Pons (tissue), 1 donor: ENCODE measurements at places on chromosomes 11 and 22.
A peak's percentile ranks its signal among the peaks of the same experiment; 100 is the strongest.

GRCh38 chr11:121741761-121742361 lies 289.1 kb upstream of the SORL1-AS1 start:
- peak; percentile 89 for DNase-seq

- DNase-seq: no peak
Observed at GRCh38 chr11:37474889-37475288, 876.9 kb upstream of the RAG2 start.

GRCh38 chr11:68383976-68384501 lies 71.6 kb downstream of the LRP5 start:
- DNase-seq: peak; percentile 45

GRCh38 chr11:78929207-78929905 lies 354.7 kb upstream of the NARS2 start:
- no peak for DNase-seq

- no peak for DNase-seq
Observed at GRCh38 chr11:126384449-126385070, 29.1 kb downstream of the ST3GAL4 start.

DNA sequence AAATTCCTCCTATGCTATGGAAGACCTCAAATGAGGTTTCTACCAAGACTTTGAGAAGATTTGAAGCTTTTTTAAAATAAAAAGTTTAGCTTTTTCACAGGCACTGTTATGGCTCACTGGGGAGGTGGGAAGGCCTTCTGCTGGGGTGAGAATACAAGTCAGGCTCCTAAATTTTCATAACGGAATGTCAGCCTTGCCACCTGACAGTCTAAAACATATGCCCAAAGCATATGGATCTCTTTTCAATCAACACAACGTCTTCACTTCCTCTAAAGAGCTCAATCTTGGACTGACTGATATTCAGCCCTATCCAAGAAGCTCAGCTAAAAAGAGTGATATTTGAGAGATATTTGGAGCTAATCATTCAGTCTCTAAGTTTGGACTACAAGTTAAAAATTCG lies 57.1 kb upstream of the LIN7C start:
- no peak for DNase-seq

DNA sequence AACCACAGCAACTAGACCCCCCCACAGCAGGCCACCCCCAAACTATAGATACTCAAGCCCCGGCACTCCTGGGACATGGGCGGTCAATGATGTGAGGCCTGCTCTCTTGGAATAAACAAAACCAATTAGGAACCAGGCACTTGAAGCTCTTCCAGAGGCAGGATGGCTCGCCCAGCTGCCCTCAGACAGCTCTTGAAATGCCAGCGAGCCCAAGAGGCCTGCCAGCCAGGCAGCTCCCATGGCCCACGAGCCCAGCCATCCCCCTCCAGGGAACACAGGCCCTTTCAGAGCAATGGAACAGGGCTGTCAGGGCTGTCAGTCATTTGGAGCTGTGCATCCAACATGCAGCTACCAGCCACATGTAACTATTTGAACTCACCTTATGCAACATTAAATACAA lies 34.0 kb upstream of the TFIP11 start:
- no peak for DNase-seq

GRCh38 chr22:24410110-24410856 lies 17.1 kb upstream of the ADORA2A start:
- DNase-seq: no peak

DNA sequence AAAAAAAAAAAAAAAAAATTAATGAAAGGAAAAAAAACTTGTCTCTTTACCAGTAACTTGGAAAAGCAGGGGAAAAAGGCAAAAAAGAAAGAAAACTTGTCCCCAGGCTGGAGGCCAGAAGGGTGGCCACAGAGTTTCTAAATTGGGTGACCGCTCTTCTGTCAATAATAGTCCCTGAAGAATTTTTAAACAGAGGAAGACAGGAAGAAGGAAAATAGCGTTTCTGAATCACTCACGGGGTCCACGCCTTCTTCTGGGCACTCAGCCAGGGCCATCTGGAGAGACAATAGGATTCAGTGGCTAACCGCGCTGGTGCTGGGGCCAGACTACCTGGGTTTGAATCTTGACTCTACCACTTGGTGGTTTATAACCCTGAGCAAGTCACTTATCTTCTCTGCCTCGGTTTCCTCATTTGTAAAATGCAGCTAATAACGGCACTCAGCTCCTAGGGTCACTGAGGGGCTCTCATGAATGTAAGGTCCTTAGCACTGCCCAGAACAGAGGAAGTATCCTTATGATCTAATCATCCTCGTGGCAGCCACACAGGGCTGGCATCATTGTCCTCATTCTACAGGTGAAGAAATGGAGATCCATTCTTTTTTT lies 7.0 kb downstream of the C11orf86 start:
- peak; percentile 56 for DNase-seq

GRCh38 chr22:20111045-20111688 lies 4.7 kb upstream of the RANBP1 start:
- DNase-seq: no peak

DNA sequence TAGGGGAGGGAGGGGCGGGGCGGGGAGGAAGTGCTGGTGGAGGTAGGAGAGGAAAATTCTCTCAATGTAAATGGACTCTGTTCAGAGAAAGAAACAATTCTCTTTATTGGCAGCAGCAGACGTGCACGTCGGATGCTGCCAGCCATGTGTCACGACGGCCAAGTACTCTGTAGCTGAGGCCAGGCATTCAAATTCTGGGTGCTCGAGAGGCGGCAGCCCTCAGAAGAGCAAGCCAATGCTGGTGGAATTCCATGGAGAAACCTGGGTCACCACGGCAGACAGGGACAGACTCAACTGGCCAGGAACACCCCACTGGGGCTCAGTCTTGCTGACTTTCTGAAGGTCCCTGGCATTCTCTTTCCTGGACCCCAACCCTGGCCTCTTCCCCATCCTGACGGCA lies 90.8 kb downstream of the ABTB2 start:
- DNase-seq: peak; percentile 84

GRCh38 chr11:95723361-95723942 lies 66.1 kb downstream of the FAM76B start:
- DNase-seq: no peak

- peak; percentile 60 for DNase-seq
Observed at GRCh38 chr11:47573321-47573720, 5.4 kb downstream of the KBTBD4 start.

- no peak for DNase-seq
Observed at GRCh38 chr11:34830035-34830434, 86.1 kb downstream of the APIP start.

GRCh38 chr22:46054091-46055073 lies 77.4 kb upstream of the WNT7B start:
- DNase-seq: peak; percentile 55

GRCh38 chr11:29336727-29337575 lies 679.9 kb downstream of the KCNA4 start:
- DNase-seq: no peak

DNA sequence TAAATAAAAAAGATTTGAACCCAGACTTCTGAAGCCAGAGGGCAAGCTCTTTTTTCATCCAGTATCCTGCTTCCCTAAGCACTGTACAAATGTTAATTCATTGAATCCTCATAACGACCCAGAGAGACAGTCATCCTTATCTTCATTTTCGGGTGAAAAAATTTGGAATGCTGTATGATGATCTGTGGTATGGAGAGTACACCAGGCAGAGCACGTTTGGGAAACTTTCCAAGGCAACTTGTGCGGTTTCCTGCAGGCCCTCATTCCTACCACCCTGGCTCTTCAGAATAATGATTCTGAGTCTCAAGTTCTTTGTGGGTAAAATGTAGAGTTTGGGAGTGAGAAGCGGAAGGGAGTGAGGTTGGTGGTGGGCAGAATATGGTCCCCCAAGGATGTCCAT lies 177.9 kb upstream of the CADM1 start:
- no peak for DNase-seq

DNA sequence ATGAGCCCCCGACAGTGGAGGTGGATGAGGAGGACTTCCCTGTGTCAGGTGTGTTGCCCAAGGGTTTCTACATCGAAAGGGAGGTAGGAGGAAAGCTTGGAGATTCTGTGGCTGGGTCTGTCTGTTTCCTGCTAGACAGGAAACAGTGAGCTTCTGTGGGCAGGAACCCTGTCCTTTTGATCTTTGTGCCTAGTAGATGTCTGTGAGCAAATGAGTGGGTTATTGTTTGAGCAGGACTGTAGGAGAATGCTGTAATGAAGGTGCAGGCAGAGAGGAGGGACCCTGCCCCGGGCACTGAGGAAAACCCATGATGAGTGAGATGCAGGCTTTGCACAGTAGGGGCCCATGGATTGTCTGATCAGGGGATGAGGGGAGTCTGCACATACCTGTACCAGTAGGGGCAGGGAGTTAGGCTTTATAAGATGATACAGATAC lies 14.0 kb downstream of the USP35 start:
- DNase-seq: no peak

- no peak for DNase-seq
Observed at GRCh38 chr22:29815580-29815979, 22.5 kb downstream of the ASCC2 start.

- DNase-seq: no peak
Observed at GRCh38 chr22:46846150-46846831, 83.8 kb downstream of the TBC1D22A start.

- DNase-seq: no peak
Observed at GRCh38 chr11:124108156-124108555, 7.1 kb upstream of the VWA5A start.

DNA sequence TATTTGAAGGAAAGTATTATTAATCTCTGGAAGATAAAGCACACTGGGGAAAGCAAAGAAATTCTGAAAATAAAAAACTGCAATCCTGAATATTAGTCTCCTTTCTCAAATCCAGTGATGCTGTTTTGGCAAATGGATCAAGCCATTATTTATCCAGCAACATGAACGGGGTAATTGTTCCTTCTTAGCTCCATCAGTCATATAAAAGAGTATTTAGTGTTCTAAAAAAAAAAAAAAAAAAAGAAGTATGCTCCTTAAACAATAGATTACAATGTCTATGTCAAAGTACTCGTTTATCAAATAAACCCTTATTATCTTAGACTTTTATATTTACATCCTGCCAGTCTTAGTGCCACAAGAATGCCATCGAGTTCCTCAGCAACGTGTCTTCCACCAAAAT lies 1.3 kb downstream of the RDX start:
- peak; percentile 91 for DNase-seq

- no peak for DNase-seq
Observed at GRCh38 chr11:64753380-64754123, 6.2 kb downstream of the PYGM start.

GRCh38 chr22:34623580-34623979 lies 442.4 kb upstream of the ISX start:
- no peak for DNase-seq

- no peak for DNase-seq
Observed at GRCh38 chr22:19184276-19184997, 5.9 kb upstream of the SLC25A1 start.

DNA sequence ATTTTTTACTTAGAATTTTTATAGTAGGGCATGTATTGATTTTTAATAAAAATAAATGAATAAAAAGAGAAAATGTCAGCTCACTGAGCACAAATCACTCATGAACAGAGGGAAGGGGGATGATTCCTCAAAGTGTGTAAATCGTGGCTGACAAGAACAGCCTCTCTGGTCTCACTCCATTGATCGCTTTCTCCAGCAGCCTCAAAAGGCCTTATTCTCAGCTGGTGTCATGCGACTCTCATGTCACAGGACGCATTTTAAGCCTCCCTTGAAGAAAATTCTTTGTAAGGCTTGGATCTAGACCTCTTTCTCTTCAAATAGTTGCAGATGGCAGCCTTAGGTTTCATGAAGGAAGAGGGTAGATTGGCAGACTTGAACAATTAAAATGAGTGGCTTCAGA lies 33.9 kb upstream of the SLC5A12 start:
- DNase-seq: no peak

DNA sequence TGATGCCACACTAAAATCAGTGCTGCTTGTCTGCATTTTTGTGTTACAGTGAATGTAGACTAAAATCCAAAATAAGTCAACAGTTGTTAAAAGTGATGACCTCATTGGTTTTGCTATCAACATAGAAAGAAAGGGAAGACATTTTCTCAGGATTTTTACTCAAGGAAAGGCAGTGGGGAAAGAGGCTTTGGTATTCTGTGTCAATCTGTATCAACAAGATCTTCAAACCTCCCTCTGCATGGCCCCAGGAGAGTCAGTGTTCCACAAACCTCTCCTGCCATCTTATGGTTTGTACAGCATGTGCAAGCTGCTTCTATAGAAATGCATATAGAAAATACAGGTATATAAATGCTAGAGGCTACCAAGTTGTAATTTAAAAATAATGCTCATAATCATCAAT lies 13.8 kb upstream of the OR51M1 start:
- DNase-seq: peak; percentile 19

DNA sequence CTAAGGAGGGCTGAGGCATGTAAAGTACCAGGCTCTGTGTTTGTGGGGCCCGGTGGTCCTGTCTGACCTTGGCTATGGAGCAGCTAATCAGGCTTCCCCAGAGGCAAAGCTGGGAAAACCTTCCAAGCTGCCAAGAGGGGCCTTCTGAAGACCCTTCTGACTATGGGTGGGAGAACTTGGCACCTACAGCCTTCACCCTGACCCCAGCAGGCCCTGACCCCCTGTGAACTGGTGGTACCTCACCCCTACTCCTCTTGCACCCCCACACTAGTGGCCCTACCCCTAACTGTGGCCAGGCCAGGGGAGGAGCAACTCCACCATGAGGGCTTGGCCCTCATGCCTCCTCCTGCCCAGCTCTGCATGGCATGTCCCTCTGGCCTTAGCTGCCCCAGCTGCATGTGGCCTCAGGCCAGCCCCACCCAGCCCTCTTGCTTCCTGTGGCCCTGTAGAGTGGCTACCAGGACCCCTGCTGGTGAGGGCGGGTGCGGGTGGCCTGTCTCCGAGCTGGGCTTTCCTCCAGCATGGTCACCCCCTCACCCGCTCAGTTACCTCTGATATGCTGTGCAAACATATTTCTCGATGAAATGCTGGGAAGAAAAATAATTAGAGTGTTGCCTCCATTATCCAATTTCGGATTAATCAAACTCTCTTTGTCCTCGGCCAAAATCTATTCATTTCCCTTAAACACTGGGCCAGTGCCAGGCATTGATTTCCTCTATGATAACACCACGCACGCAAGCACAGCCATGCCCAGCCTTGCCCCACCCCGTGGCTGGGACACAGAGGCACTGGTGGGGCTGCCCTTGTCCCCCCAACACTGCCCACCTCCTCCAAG lies 7.5 kb downstream of the GNAZ start:
- no peak for DNase-seq

GRCh38 chr22:44137415-44137814 lies 43.3 kb upstream of the PARVG start:
- no peak for DNase-seq
